ENCODE measurements at places on chromosomes 4 and X. TPM values are rescaled to one million over a fixed set of nuclear protein-coding genes. Genes with fewer than 3 reads are reported as not detected.

DNA sequence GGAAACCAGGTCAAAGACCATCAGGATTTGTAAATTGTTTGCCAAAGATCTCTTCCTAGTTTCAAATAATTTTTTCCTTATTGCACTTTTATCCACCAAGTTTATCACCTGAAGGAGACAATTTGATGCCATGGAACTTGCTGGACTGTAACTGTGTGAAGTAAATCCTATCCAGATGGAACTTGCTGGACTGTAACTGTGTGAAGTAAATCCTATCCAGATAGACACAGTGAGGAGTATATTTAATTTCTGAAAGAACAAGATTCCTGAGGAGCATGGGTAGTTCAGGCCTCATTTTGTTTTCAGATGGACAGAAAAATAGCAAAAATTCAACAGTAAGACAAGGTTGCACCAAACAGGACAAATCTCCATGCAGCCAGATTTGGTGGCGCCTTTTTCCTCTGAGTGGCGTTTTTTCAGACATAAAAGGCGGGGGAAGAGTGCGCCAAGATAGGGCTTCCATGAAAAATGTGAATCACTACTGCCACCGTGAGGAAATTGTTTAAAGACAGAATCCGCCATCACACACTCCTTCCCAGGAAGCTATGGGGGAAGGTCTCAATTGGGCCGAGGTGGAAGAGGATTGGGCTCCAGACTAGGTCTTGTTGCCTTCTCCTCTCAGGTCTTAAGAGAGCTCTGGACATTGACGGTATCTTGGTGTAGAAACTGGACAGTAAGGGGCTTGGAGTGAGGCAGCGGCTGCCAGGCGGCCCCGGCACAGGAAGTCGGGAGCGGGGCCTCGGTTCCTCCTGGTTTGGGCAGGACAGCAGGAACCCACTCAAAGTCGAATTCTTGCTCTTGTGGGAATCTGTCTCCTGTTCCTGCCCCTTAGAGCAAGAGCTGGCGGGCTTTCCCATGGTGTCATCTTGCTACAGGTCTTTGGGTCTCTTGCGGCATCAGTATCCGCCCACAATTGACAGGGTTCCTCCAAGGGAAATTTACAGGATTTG, 234.7 kb downstream of the OR13H1 start:
- peak; percentile 79 for DNase-seq
- H3K27ac ChIP-seq = peak overlapping the region; percentile 44
- no peak overlapping the region for H3K4me3 ChIP-seq
- no peaks in the 10 kb centered on the region for H3K27me3 ChIP-seq
- H3K4me1 ChIP-seq = no peaks in the 10 kb centered on the region
- H3K36me3 ChIP-seq = no peaks in the 10 kb centered on the region

DNA sequence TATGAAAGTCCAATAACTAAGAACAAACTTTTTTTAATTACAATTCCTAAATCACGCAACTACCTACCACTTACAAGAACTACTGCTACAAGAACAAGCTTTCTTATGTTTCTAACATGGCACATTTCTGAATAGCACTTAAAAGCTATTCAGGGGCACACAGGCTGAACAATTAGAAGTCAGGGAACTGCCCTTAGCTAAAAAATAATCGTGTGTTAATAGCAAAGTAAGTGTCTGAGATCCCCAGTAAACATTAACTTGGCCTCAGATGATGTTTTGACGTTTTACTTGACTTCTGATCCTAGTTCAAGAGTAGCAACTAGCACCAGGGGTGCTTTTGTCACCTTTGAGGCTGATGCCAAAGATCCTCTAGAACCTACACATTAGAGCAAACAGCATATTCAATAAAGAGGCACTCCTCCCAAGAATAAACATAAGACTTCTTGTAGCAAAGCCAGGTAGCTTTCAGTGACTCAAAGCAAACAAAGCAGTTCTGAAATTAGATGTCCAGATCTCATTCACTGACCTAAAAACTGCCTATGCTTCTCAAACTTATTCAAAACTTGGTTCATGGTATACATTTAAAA, 16.2 kb downstream of the SPOCK3 start:
- H3K36me3 ChIP-seq = no peaks in the 10 kb centered on the region
- H3K4me1 ChIP-seq = no peaks in the 10 kb centered on the region
- no peak overlapping the region for H3K4me3 ChIP-seq

DNA sequence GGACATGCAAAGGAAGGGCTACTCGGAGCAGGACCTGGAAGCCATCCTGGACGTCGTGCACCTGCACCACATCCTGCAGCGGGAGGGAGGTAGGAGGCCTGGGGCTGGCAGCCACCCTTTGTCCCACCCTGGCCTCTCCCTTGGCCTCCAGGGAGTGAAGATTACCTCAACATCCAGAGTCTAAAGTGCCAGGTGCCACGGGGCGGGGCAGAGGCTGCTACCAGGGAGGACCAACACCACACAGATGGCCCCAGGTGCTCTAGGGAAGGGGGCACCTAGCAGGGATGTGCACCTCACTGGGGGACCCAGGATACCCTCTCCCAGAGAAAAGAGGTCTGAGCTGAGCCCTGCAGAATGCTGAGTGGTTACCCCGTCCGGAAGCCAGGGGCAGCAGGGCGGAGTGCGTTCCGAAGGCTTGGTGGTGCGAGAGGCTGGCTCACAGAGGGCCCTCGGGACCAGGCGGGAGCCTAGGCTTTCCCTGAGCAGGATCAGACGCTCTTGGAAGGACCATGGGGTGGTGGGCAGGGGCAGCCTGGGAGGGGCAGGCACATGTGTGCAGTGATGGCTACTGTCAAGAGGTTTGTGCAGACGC, 16.1 kb downstream of the ABCD1 start:
- peaks cover 17% of the 10 kb centered on the region for H3K4me1 ChIP-seq
- H3K27ac ChIP-seq = peak overlapping the region; percentile 40
- H3K27me3 ChIP-seq = no peaks in the 10 kb centered on the region
- H3K36me3 ChIP-seq = no peaks in the 10 kb centered on the region
- no peak for DNase-seq

GRCh38 chrX:38750551-38750950, 50.7 kb upstream of the MID1IP1 start:
- H3K4me1 ChIP-seq = no peaks in the 10 kb centered on the region
- no peak for DNase-seq
- H3K27ac ChIP-seq = no peak overlapping the region
- H3K27me3 ChIP-seq = no peaks in the 10 kb centered on the region
- no peaks in the 10 kb centered on the region for H3K36me3 ChIP-seq

- H3K4me1 ChIP-seq = no peaks in the 10 kb centered on the region
- no peaks in the 10 kb centered on the region for H3K36me3 ChIP-seq
- no peak overlapping the region for H3K27ac ChIP-seq
- DNase-seq = no peak
Observed at GRCh38 chrX:5957506-5957905, 271.2 kb downstream of the NLGN4X start.

DNA sequence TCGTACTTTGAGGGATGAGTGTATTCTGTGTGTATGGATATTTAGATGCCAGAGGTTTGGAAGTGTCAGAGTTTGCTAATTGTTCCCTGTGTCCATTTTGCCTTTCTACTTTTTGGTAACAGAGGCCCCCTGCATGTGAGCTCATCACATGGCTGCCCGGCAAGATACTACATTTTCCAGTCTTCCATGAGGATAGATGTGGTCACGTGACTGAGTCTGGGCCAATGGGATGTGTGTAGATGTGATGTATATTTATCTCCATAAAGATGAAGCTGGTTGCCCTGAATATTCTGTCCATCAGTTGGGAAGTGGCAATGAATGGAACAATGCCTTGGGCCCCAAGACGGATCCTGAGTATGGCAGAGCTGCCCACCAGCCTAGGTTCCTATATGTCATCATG, 29.0 kb upstream of the SMS start:
- H3K4me3 ChIP-seq = no peak overlapping the region
- no peak for DNase-seq
- no peak overlapping the region for H3K27ac ChIP-seq
- no peaks in the 10 kb centered on the region for H3K36me3 ChIP-seq

DNA sequence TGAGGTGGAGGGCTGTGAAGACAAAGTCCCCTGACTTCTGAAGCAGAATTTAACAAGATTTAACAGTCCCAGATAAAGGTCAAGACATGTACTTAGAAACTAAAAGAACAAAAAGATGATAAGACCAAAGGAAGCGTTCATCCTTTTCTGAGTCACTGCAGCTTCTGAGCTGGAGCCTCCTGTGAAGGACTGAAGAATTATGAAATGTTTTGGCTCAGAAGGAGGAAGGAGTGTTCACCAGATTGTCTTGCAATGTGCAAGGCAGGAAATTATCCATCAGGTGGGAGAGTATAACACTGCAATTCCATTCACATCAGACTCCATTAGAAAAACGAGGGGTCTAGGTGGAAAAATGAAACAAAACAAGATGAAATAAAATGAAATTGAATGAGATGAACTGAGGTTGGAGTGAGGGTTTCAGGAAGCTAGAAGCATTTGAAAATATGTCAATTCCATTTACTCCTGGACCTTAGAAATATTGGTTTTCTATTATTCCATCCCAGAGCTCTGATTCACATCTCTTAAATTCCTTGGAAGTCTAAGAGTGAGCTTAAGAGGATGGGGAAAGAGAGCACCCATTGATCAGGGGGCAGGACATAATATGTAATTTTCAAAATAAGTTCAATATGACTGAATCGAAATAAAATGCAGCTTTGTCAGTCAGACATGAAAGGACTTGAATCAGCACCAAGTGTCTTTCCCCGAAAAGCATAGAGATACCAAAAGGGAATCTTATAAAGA, 186.1 kb upstream of the LNX1 start:
- no peaks in the 10 kb centered on the region for H3K27me3 ChIP-seq
- H3K27ac ChIP-seq = no peak overlapping the region
- no peak for DNase-seq
- no peaks in the 10 kb centered on the region for H3K36me3 ChIP-seq
- H3K4me3 ChIP-seq = no peak overlapping the region

Gene IL1RAPL1
- not detected for total RNA-seq

GRCh38 chr4:33831442-33832066, 2412.8 kb downstream of the ARAP2 start:
- no peak overlapping the region for H3K27ac ChIP-seq
- H3K4me3 ChIP-seq = no peak overlapping the region
- H3K4me1 ChIP-seq = no peaks in the 10 kb centered on the region
- H3K36me3 ChIP-seq = no peaks in the 10 kb centered on the region
- H3K27me3 ChIP-seq = no peaks in the 10 kb centered on the region

GRCh38 chr4:35938936-35939335, 305.4 kb downstream of the ARAP2 start:
- H3K4me3 ChIP-seq = no peak overlapping the region
- no peaks in the 10 kb centered on the region for H3K36me3 ChIP-seq
- DNase-seq = no peak
- H3K27ac ChIP-seq = no peak overlapping the region
- H3K4me1 ChIP-seq = no peaks in the 10 kb centered on the region

DNA sequence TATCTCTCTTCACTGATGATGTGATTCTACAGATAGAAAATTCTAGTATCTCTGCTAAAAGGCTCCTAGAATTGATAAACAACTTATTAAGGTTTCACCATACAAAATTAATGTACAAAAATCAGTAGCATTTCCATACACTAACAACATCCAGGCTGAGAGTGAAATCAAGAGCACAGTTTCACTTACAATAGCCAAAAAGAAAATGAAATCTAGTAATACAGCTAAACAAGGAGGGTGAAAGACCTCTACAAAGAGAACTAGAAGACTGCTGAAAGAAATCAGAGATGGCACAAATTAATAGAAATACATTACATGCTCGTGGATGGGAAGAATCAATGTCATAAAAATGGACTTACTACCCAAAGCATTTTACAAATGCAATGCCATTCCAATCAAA, 751.9 kb downstream of the FSTL5 start:
- no peak for DNase-seq
- no peak overlapping the region for H3K4me3 ChIP-seq
- no peaks in the 10 kb centered on the region for H3K36me3 ChIP-seq
